PC-9 (cell line): ENCODE measurements at places on chromosomes 13 and 19. TPM values are rescaled to one million over a fixed set of nuclear protein-coding genes. Genes with fewer than 3 reads are reported as not detected.

GRCh38 chr19:13103581-13104359, 1.1 kb upstream of the LYL1 start:
- H3K36me3 ChIP-seq, result peaks cover 7% of the 10 kb centered on the region; the same call in 1 of the 2 replicates
- no peak overlapping the region for H3K4me3 ChIP-seq
- H3K4me1 ChIP-seq, result no peaks in the 10 kb centered on the region
- DNase-seq, result no peak
- no peak overlapping the region for H3K27ac ChIP-seq

GRCh38 chr19:15971224-15971780, 22.5 kb downstream of the OR10H4 start:
- H3K27ac ChIP-seq, result no peak overlapping the region
- H3K27me3 ChIP-seq, result peaks cover 25% of the 10 kb centered on the region; the same call in 1 of the 2 replicates
- no peak for DNase-seq
- H3K4me3 ChIP-seq, result no peak overlapping the region
- no peaks in the 10 kb centered on the region for H3K4me1 ChIP-seq

DNA sequence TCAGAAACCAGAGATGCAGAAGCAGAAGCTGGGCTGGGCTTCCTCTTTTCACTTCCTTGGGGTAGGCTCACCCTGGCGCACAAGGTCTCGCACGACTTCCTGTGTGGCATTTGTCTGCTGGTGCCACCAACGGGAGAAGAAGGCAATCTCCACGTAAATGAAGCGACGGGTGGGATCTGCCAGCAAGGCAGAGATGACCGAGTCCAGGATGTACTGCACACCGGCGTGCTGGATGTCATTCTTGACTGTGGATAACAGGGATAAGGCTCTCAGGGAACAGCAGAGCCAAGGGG, 1.3 kb downstream of the MAN2B1 start:
- 0 out of 2 replicates have a peak, but pooled peaks cover 4% of the 10 kb centered on the region for H3K36me3 ChIP-seq
- H3K4me3 ChIP-seq, result no peak overlapping the region
- peaks cover 21% of the 10 kb centered on the region for H3K4me1 ChIP-seq
- no peak overlapping the region for H3K27ac ChIP-seq
- no peaks in the 10 kb centered on the region for H3K27me3 ChIP-seq
- DNase-seq, result no peak

Gene NLRP12
- 0.20 and 0.37 TPM in 2 replicates for total RNA-seq

Gene ZNF729
- not detected in 2 replicates for total RNA-seq

DNA sequence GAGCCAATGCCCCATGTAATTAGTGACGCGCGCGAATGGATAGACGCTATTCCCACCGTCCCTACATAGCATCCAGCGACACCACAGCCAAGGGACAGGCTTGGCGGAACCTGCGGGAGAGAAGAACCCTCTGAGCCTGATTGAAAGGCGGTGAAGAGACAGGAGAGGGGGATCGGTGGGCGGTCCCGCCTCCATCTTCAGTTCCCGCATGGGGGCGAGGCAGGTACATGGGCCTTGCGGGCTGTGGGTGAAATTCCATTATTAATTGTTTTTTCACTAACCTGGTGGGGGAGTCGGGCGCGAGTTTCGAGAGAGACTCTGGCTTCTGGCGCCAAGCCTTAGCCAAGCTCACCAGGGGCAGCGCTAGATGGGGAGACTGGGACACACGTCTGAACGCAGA, 8.4 kb upstream of the TEX101 start:
- no peak overlapping the region for H3K4me3 ChIP-seq
- H3K27ac ChIP-seq, result no peak overlapping the region
- no peak for DNase-seq
- H3K27me3 ChIP-seq, result no peaks in the 10 kb centered on the region
- no peaks in the 10 kb centered on the region for H3K4me1 ChIP-seq

DNA sequence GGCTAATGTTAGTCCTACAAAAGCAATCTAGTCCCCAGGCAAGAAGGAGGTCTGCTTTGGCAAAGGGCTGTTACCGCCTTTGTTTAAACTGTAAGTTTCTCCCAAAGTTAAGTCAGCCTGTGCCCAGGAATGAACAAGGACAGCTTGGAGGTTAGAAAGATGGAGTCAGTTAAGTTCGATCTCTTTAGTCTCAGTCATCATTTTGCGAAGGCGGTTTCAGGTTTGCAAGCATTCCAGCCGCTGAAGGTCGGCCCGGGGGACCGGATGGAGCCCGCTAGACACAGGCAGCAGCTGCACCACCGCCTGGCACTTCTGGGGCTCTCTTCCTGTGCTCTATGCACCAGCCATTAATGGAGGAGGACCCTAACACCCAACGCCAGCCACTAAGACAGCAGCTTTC, 91.3 kb downstream of the STK24 start:
- DNase-seq, result no peak
- H3K36me3 ChIP-seq, result peaks cover 5% of the 10 kb centered on the region
- no peaks in the 10 kb centered on the region for H3K27me3 ChIP-seq
- peaks cover 63% of the 10 kb centered on the region for H3K4me1 ChIP-seq
- peak overlapping the region; percentile 99 for H3K27ac ChIP-seq

DNA sequence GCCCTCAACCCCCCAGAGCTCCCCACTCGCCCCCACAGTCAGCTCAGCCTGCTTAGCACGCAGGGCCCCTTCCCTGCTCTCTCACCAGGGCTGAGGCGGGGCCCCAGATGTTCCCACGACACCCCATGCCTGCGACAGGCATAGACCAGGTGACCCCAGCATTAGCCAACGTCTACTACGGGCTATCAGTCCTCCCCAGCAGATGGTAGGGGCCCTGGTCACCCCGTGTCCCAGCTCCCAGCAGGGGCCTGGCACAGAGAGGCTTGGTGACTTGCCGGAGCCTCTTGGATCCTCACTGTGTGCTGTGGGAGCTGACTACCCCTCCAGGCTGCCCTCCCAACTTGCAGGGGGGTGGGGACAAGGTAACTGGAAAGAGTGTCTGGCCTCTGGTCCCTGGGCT, 80.6 kb downstream of the KDM4B start:
- no peak for DNase-seq
- no peak overlapping the region for H3K27ac ChIP-seq
- H3K4me3 ChIP-seq, result no peak overlapping the region
- H3K4me1 ChIP-seq, result peaks cover 36% of the 10 kb centered on the region
- H3K36me3 ChIP-seq, result no peaks in the 10 kb centered on the region
- no peaks in the 10 kb centered on the region for H3K27me3 ChIP-seq

DNA sequence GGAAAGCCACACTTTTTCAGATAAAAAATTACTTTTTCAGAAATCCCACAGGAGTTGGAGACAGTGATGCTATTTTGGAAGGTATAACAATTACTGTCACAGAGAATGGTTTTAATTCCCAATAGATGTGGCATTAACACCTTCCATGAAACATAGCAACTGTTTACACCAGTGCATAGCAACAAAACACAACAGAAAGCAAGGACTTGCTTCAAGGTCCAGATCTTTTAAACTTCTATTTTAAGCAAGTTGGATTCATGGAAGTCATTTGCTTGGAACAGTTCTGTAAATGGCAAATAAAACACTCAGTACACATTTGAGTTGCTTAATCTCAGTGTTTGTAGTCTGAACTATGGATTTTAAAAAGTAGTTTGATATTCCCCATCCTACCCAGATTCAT, 385.9 kb upstream of the SPRY2 start:
- H3K27ac ChIP-seq, result no peak overlapping the region
- no peak overlapping the region for H3K4me3 ChIP-seq
- H3K4me1 ChIP-seq, result no peaks in the 10 kb centered on the region
- DNase-seq, result no peak

Gene ZNF563
- total RNA-seq, result 1.1 and 1.8 TPM in 2 replicates

DNA sequence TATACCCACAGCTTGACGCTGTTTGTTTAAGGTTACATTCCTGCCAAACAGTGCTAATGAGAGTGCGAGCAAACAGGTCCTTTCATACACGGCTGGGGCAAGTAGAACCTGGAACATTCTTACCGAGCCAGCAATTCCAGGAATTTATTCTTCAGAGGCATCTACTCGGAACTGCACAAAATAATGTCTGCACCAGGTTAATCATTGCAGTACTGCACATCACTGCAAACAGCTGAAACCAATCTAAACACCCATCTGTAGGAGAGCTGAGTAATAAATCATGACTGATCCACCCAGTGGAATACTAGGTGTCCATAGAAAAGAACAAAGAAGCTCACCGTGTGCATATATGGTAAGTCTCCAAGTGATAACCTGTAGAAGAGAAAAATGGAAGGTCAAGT, 1.2 kb upstream of the ZNF579 start:
- peaks cover 6% of the 10 kb centered on the region; the same call in 1 of the 2 replicates for H3K36me3 ChIP-seq
- H3K27ac ChIP-seq, result no peak overlapping the region
- 0 out of 2 replicates have a peak, but pooled peaks cover 5% of the 10 kb centered on the region for H3K27me3 ChIP-seq
- H3K4me3 ChIP-seq, result no peak overlapping the region
- peaks cover 13% of the 10 kb centered on the region for H3K4me1 ChIP-seq
- DNase-seq, result no peak
